RCC 7860 (cell line): ENCODE measurements at places on chromosomes 6 and 20.
A peak's percentile ranks its signal among the peaks of the same experiment; 100 is the strongest.

DNA sequence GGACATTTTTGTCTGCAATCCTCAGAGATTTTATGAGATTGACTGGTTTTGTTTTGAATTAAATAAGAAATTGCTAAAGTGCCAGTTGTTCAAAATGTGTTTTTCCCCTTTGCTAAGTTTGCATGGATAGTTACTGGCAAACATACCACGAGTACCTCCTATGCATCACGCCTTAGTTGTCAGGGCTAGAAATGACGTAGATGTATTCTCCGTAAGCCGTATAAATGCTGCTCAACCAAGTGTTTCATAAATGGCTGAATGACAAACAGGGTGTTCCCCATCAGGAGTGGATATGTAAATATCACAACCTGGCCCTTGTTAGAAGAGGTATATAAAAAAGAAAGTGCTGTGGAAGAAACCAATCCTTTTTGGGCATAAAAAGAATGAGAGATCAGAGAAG is 341.1 kb upstream of the ZFP64 start:
- peak; percentile 60 for DNase-seq

DNA sequence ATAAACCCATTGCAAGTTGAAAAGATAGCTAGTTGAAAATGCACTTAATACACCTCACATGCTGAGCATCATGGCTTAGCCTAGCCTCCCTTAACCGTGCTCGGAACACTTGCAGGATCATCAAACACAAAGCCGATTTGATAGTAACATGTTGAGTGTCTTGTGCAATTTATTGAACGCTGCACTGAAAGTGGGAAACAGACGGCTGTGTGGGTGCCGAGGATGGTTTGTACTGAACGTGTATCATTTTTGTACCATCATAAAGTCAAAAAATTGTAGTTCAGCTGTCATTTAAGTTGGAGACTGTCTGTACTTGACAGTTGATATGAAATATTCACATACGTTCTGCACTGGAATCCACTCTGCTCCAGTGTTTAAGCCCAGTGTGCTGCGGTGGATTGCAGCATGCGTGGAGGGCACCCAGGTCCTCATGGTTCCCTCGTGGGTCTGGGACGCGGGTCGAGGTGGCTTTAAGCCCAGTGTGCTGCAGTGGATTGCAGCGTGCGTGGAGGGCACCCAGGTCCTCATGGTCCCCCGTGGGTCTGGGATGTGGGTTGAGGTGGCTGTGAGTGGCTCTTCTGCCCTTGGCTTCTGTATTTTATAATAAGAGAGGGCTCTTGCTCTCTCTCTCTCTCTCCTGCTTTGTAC is 77.0 kb downstream of the CDH4 start:
- no peak for DNase-seq

DNA sequence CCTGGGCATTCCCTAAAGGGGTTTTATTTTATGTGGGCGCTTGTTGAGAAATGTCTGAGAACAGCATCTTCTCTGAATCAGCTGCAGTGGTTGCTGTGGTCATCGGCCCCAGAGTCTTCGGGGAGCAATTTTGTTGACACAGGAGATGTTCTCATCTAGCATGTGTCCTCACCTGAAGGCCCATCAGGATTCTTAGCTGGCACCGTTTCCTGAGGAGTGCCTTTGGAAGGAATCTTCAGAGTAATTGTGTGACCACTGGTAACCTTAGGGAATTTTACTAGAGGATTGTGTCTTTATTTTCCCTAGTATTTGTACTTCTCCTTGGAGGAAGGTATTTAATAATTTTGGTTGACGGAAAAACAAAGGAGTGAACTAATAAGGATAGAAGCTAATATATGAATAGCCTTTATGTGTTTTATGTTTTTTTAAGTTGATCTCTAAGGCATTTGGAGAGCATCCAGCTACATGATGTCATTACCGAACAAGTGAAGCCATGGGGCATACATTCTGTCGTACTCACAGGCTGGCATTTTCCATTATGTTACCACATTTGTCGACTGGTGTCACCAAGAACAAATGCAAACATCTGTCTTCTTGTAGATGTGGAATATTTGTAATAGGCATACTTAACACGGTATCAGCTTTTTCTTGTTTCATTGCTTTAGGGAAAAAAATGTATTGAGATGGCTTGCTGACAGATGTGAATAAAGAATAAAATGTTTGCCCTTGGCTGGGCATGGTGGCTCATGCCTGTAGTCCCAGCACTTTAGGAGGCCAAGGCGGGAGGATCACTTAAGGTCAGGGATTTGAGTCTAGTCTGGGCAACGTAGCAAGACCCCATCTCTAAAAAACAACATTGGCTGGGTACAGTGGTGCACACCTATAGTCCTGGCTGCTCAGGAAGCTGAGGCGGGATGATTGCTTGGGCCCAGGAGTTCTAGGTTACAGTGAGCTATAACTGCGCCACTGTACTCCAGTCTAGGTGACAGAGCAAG is 41.9 kb downstream of the TULP4 start:
- no peak for DNase-seq

GRCh38 chr6:10520468-10520867 is 683 bp upstream of the GCNT2 start:
- no peak for DNase-seq

DNA sequence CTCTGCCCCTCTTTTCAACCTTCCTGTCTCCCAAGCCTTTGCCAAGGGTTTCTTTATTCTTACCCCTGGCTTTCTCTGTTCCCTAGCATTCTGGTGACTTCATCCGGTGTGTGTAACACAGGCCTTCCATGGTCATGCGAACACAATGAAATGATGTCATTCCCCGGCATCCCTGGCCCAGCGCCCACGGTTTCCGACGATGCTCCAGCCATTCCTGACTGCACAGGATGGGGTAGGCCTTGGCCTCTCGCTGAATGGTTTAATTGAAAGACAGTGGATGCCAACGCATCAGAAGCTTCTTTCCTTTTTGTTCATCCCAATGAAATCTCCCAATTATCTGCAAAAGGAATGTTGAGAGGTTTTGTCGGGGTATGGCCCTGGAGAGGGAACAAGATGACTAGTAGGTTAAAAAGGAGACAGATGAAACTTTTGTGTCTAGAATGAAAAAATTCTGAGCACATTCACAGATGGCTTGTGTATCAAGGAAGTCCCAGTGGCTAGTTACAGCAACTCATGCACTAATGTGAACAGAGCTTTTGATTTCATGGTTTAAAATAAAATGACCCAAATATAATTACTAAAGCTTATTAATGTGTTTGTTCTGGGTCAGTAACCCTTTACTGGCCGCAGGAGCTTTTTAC is 655.0 kb downstream of the QKI start:
- peak; percentile 47 for DNase-seq

- DNase-seq: no peak
Measured at GRCh38 chr6:47159763-47160162, 117.6 kb upstream of the ADGRF1 start.

- peak; percentile 55 for DNase-seq
Measured at GRCh38 chr6:146357578-146358430, 185.8 kb upstream of the RAB32 start.

GRCh38 chr6:159467473-159468041 is 225.5 kb downstream of the SOD2 start:
- no peak for DNase-seq

DNA sequence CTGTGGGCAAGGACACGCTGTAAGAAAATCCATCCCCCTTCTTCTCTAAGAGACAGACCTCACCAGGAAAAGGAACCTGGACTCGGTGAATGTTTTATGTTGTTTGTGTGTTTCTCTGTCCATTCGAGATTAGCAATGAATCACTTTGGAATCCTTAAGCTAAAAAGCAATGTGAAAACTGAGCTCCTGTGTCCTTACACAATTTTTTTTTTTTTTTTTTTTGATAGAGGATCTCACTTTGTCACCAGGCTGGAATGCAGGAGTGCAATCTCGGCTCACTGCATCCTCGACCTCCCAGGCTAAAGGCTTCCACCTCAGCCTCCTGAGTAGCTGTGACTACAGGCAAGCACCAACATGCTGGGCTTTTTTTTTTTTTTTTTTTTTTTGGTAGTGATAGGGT is 32.1 kb downstream of the BFSP1 start:
- DNase-seq: no peak

- no peak for DNase-seq
Measured at GRCh38 chr6:155213611-155214372, 50.0 kb upstream of the CLDN20 start.

- DNase-seq: no peak
Measured at GRCh38 chr6:15521582-15521981, 141.2 kb downstream of the DTNBP1 start.

- DNase-seq: no peak
Measured at GRCh38 chr6:35708585-35708984, 19.9 kb upstream of the FKBP5 start.

- no peak for DNase-seq
Measured at GRCh38 chr6:1113916-1114540, 197.9 kb upstream of the FOXQ1 start.

DNA sequence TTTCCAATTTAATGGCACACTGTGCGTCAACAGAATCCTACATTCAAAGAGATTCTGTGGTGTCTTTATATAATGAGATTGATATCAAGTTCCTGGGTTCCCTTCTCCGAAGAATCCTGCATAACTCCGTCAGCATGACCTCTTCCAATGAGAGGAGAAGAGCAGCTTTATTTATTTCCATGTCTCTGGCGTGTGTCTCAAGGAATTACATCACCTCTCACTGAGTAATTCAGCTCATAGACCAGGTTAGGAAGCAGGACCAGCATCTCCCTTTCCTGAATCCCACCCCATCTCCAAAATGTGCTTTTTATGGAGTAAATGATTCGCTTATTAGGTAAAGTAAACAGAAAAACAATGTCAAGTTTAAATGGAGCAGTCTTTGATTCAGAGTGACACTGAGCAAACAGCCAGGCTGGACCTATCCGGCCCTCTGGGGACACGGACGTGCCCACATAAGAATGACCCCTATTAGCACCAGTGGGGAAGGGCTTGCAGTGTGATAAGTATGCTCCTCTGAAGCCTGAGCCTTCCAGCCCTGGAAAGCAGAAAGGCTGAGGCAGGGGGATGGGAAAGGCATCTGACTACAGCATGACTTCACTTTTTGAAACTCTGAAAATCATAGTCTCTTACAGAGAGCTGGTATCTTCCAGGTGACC is 165.2 kb downstream of the CLIC5 start:
- no peak for DNase-seq

DNA sequence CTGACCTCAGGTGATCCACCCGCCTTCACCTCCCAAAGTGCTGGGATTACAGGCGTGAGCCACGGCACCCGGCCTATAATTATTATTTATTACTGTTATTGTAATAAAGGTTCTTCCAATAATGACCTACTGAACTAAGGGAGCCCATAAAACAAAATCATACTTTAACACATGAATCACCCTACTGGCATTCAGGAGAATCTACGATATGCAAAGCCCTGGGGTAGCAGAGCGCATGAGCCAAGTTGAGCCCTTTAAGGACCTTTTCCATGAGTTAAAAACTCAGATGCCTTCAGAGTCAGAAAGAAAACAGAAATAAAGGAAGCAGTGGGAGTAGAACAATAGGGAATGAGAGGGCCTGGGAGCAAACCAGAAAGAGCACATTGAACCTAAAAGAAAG is 41.5 kb downstream of the SNRPB start:
- DNase-seq: no peak

DNA sequence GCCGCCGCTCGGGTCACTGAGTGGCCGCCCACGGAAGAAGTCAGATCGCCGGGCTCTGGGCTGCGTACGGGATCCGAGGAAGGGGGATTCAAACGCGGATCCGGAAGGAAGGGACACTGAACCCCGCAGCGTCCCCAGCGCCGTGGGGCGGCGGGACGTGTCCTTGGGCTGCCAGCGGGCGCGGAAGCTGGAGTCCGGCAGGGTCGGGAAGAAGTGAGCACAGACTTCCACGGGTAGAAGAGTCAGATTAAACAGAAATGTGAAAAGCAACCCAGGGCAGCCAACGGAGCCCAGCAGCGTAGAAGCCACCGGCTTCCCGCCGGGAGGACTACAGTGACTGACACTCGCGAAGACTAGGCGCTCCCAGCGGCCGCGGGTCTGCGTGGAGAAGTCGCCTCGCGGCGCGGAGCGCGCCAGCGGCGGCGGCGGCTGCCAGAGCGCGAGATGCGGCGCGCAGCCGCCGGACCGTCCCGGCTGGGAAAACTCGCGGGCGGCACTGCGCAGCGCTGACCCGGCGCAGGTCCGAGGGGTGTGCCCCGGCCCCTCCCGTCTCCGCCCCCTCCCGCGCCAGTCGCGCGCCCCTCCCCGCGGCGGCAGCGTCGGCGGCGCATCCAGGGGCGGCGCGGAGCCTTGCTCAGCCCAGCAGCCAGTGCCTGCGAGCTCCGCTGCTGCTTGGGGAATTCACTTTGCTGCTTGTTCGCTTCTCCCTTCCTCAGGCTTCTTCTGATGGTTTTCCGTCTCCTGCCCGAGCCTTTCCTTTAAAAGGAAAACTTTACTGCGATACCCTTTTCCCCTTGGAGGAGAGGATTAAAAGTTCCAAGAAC is at the start of gene SAMD5:
TSS of gene SAMD5 (plus strand) at position 649 of the 824 bp plus-strand sequence. CDS start 239 bp downstream, outside the sequence.
- peak; percentile 4 for DNase-seq

DNA sequence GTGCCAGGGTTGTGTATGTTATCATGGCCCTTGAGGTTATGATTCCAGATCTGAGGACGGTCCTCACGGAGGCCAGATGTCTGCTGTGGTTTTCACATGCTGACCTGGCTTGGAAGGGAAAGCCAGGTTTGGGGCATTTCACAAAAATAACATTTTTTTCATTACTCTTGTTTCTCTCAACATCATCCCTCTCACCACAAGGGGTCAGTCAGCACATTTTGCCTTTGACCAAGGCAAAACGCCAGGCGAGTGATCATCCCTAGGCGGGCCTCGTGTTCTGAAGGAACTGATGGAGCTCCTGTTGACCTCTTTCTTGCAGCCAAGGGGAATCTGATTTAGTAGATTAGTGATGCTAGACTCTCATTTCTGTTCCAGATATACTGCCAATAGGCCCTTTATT is 133.5 kb downstream of the TBC1D7 start:
- peak; percentile 23 for DNase-seq

DNA sequence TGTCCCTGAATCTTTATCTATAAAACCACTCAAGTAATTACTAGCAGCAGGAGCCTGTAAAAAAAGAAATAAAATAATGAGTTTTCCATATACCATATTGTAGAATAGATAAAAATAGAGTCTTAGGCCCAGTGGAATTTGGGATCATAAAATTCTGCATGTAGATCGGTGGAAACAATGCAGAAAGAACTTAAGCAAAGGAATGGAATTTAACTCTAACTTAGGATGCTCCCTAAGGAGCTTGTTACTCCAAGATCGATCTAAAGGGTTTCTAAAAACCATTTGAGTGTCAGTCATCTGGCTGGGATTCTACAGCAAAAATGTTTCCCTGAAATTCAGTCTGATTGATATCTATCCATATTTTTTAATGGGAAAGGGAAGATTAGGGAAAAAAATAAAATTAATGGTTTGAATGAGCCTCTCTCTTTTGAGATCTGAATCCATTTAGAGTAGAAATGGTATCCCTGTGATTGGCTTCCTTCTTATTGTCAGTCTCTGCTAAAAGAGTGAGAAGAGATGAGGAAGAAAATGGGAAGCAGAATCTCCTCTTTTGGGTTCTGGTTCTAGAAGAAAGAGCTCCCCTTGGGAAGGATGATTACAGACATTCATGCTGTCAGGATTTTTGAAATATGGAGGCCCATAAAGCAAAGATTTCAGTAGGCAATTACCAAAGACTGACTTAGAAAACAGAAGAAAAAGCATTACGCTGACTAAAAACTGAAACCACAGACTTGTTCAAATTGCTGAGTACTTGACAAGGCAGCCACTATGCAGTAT is 564.3 kb upstream of the MARCKS start:
- no peak for DNase-seq

- DNase-seq: no peak
Measured at GRCh38 chr6:75156186-75156878, 49.5 kb downstream of the COL12A1 start.

GRCh38 chr6:99241905-99242534 is 107.5 kb downstream of the FAXC start:
- no peak for DNase-seq
